ENCODE measurements at places on chromosomes 11 and 22. TPM values are rescaled to one million over a fixed set of nuclear protein-coding genes. Genes with fewer than 3 reads are reported as not detected.

DNA sequence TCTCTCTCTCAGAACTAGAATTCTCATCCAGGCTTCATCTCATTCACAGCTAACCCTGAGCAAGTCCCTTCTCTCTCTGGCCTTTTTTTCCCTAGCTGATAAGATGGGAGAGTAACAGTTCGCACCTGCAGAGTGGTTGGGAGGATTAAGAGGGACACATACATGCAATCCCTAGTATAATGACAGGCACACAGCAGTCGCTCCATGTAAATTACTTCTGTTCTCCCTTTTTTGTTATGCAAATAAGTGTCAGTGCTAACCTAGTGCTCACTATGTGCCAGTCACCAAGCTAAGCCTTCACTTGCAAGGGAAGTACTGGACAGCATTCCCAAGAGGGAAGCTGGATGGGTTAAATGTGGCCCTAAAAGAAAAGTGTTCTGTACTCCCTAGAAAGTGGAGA is 63.4 kb downstream of the TENM4 start:
- H3K27ac ChIP-seq, result no peak overlapping the region
- H3K4me3 ChIP-seq, result no peak overlapping the region
- no peaks in the 10 kb centered on the region for H3K36me3 ChIP-seq
- H3K4me1 ChIP-seq, result peaks cover 10% of the 10 kb centered on the region
- no peak for DNase-seq
- H3K27me3 ChIP-seq, result no peaks in the 10 kb centered on the region

Gene CST6
- not detected for total RNA-seq

Gene TSSK2
- not detected for total RNA-seq

Gene RFPL1
- not detected for total RNA-seq

All from osteocyte (in vitro differentiated cells).